ENCODE measurements at places on chromosomes 12 and 14.

- DNase-seq = no peak
Observed at GRCh38 chr12:62516927-62517326, 50.3 kb downstream of the MON2 start.

DNA sequence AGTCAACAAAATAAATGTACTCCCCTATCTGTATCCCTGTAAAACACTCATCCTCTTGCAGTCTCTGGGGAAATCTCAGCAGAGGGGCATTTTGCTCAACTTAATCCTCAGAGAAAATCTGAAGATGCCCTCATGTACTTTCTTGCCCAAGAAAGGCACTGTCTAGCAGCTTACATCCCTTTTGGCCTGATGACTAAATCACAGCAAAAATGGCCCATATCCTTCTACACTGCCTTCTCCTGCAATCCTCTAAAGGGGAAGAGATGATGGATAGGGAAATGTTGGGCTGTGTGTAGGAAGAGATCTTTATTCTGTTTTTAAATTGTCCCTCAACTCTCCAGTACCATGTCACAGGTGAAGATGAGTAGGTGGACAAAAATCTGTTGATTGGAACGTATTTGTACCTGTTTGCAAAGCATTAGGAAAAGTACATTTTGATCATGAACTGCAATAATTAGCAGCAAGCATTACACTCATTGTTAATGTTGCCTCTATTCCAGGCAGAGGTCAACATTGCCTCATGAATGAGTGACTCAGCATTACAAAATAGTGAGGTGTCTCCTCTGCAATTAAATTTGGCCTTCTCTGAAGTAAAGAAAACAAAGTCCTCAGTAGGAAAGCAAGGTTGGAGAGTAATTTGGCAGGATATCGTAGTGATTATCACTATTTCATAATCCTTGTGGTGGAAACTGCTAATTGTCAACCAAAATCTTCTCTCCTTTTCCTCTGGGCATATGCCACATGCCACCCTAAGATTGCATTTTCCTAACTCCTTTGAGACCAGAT lies 172.4 kb upstream of the CAND1 start:
- no peak for DNase-seq

- no peak for DNase-seq
Observed at GRCh38 chr14:31228533-31228932, 20.9 kb upstream of the HECTD1 start.

DNA sequence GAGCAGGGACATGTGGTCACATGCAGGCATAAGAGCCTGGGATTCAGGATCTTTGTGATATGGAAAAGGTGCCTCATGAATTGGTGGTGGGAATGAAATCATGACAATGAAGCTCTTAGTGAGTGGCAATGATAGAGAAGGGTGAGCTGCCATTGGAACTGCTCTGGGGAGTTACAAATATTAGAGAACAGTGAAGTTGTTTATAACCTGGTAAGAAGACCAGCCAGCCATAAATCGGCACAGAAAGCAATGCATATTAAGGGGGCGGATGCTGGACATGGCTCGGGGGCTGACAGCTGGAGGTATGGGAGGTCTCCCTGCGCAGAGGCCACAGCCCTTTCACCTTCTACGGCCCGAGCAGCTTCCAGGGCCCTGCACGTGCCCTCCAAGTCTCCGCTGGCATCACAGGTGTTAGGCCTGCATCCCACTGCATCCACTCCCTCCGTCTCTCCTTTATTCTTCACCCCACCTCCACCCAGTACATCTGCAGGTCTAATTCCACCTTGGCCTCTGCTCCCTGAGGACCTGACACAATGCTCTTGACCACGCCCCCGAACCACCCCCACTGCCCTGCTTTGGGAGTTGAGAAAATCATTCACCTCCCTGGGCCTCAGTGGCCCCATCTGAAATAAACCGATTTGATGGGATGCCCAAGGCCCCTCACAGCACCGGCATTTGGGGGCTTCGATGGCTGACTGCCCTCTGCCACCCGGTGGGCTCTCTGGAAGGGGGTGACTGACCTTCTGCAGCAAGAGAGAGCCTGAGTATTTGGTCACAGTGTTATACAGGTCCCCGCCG lies 4.1 kb downstream of the CACNA2D4 start:
- no peak for DNase-seq

DNA sequence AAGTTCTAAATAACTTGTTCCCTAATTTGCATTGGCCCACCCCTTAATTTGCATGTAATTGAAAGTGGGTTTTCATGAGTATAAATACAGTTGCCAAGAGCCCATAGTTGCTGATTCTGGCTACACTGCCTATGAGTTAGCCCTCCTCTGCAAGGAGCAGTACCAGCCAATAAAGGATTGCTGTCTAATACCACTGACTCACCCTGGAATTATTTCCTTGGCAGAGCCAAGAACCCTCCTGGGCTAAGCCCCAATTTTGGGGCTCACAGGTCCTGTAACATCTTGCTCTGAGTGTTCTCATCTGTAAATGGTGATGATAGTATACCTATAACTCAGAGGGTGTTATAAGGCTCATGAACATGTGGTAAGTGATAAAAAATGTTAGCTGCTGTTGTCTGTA lies 6.8 kb downstream of the TTC8 start:
- no peak for DNase-seq

GRCh38 chr14:58620011-58620410 lies 17.8 kb upstream of the DACT1 start:
- no peak for DNase-seq

GRCh38 chr12:538731-539539 lies 79.2 kb downstream of the B4GALNT3 start:
- DNase-seq = peak; percentile 63

- DNase-seq = no peak
Observed at GRCh38 chr12:6114476-6114870, 10.0 kb downstream of the VWF start.

GRCh38 chr14:69763761-69764510 lies 3.0 kb upstream of the SRSF5 start:
- peak; percentile 30 for DNase-seq

GRCh38 chr14:73755434-73756014 lies 41.3 kb upstream of the PNMA1 start:
- DNase-seq = peak; percentile 48

GRCh38 chr12:108691998-108692808 lies 39.1 kb downstream of the CORO1C start:
- DNase-seq = no peak

GRCh38 chr14:50064993-50065392 lies 51.4 kb downstream of the VCPKMT start:
- DNase-seq = peak; percentile 88

DNA sequence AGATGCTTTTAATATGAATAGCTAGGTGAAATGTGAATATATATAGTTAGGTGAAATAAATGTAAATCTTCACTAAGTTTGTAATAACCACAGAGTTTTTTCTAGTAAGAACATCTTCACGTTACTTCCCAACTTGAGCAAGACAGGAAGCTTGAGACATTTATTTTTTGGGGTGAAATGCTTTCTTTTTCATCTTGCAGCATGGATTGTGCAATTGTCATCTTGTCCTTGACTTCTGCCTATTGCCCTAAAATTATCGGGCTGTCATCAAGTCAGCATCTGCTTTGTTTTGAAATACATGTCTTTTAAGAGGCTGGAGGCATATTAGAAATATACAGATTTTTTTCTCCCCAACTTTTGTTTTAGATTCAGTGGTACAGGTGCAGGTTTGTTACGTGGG lies 433.9 kb downstream of the PCNX1 start:
- DNase-seq = no peak

GRCh38 chr12:81888961-81889360 lies 129.8 kb upstream of the PPFIA2 start:
- no peak for DNase-seq

- peak; percentile 61 for DNase-seq
Observed at GRCh38 chr12:1993871-1994371, 10.3 kb downstream of the DCP1B start.

DNA sequence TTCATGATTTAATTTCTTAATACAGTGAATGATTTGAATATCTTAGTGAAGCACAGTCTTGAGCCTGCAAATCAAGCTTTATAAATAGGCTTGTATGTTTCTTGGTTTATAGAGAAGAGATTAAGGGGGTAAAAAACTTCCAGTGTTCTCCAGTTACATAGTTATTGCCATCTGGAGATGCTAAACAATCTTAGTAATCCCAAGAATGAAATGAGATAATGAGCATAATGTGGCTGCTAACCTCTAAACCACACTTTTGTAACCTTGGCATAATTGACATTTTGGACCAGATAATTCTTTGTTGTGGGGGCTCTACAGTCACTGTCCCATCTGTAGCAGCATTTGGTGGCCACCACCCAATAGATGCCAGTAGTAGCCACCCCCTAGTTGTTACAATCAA lies 316.8 kb downstream of the CCDC91 start:
- no peak for DNase-seq

DNA sequence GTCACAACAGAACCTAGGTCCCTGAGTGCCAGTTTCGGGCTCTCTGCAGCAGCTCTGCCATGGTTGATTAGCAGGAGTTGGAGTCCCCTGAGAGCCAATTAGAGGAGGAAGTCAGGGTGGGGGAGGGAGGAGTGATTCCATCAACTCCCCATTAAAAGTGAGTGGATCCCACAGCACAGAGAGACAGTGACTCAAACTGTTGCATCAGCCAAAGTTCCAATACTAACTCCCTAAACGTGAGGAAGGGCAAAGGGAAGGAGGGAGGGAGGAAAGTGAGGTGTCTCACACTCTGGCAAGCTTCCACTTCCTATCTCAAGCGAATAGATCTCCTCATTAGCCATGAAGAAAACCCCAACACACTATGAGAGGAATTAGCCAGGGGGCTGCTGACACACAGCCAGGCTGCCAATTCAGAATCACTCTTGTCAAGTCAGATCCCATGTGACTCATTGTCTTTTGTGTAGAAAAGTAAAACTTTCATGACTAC lies 23.6 kb downstream of the OR11H4 start:
- DNase-seq = no peak

- no peak for DNase-seq
Observed at GRCh38 chr12:127304751-127305725, 961.9 kb upstream of the TMEM132C start.

DNA sequence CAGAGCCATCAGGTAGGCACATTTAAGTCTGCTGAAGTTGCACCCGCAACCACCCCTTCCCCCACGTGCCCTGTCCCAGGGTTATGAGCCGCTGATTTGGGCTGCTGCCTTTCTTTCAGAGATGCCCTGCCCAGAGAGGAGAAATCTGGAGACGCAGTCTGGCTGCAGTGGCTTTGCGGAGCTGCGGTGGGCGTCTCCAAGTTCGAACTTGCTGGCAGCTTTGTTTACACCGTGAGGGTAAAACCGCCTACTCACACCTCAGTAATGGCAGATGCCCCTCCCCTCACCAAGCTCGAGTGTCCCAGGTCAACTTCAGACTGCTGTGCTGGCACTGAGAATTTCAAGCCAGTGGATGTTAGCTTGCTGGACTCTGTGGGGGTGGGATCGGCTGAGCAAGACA lies 14.7 kb downstream of the PTCSC3 start:
- DNase-seq = no peak

DNA sequence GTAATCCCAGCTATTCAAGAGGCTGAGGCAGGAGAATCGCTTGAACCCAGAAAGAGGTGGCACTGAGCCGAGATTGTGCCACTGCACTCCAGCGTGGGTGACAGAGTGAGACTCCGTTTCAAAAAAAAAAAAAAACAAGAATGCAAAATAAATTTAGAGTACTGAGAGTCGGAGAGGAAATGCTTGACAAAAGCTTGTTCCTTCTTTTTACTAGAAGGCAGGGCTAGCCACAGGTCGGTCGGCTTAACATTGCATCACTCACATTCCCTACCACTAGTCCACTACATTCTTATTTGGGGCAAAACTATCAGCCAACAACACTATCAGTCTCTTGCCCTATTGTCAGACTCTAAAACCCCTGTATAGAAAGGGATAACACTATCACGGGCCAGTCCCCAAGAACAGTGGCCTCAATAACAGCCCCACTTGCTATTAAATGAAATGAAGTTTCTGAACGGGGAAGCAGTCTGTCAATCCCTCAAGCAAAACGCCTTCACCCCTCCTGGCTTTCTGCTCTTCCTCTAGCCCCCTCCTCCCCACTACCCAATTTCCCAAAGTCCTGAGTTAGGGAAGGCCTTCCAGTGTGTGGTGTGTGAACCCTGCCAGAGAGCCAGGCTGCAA lies 1.0 kb downstream of the RNF41 start:
- peak; percentile 14 for DNase-seq

DNA sequence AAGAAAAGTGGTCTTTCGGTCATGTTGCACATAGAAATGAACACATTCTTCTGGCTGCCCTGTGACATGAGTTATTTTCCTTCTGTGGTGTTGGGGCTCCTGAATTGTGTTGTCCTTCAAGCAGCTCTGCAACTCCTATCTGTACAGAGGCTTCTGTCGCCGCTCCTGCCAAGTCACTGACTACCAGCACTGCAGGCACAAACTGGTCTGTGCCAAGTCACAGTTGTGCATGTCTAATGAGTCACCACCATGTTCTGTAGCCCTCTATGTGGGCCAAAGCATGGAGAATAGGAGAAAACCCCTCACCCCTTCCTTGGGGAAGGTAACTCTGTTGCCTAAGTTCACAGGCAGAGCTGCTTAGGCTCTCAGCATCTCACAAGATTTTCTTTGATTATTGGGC lies 283.3 kb downstream of the RPL10L start:
- DNase-seq = no peak

- no peak for DNase-seq
Observed at GRCh38 chr12:81874586-81874985, 115.4 kb upstream of the PPFIA2 start.

DNA sequence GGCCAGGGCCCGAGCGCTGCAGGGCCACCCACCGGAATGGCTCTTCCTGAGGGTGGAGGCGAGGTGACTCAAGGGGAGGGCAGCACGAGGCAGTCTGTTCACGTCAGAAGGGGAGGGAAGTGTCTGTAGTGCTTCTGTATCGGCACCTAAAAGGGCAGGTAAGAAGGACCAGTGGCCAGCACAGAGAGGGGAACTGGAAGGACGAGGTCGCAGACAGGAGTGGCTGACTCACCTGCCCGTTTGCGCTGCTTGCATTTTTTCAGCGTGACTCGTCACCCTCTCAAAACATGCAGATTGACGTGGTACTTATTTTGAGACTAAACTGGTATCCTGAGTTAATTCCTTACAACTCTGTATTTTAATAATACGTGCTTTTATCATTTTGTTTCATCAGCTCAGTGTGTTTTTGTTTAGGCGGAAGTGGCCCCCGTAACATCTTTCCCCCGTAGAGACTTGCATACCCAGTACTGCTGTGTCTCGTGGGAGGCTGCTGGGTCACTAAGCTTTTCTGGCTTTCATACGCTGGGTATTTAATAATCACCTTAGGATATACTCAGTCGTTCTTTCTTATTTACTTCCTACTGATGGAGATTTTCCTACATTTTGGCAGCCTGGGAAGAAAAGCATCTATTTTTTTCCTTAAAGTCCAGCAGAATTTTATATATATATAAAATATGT lies 26.4 kb downstream of the SFSWAP start:
- DNase-seq = no peak

- no peak for DNase-seq
Observed at GRCh38 chr14:96415559-96415958, 23.6 kb downstream of the AK7 start.

GRCh38 chr12:132398386-132398991 lies 69.1 kb upstream of the GALNT9 start:
- DNase-seq = no peak

GRCh38 chr14:96091149-96091693 lies 52.1 kb downstream of the C14orf132 start:
- no peak for DNase-seq

Data from CD4-positive, alpha-beta T cell treated with Interferon alpha-2 for 1 hour (primary cell).